ENCODE measurements at places on chromosomes 13 and 19.

DNA sequence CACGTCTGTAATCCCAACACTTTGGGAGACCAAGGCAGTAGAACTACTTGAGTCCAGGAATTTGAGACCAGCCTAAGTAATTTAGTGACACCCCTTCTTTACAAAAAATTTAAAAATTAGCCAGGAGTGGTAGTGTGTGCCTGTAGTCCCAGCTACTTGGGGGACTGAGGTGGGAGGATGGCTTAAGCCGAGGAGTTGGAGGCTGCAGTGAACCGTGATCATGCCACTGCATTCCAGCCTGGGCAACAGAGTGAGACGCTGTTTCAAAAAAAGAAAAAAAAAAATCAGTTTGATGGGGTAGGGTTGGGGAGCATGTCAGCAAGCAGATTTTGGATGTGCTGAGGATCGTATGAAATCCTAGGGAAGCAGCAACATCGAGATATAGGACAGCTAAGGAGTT lies 4.2 kb downstream of the CEACAM19 start:
- DNase-seq = no peak

GRCh38 chr19:9565900-9566705 lies 18.2 kb downstream of the ZNF121 start:
- DNase-seq = no peak

DNA sequence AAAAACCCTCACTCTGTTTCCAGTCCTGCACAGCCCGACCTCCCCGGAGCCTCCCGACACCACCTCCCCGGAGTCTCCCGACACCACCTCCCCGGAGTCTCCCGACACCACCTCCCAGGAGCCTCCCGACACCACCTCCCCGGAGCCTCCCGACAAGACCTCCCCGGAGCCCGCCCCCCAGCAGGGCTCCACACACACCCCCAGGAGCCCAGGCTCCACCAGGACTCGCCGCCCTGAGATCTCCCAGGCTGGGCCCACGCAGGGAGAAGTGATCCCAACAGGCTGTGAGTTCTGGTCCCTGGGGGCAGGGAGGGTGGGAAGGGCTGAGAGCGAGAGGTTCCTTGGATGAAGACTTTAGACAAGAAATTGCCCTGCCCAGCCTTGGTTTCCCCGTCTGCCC lies 5.4 kb downstream of the MADCAM1 start:
- DNase-seq = no peak

GRCh38 chr19:44747739-44748425 lies 626 bp upstream of the BCL3 start:
- peak; percentile 58 for DNase-seq

DNA sequence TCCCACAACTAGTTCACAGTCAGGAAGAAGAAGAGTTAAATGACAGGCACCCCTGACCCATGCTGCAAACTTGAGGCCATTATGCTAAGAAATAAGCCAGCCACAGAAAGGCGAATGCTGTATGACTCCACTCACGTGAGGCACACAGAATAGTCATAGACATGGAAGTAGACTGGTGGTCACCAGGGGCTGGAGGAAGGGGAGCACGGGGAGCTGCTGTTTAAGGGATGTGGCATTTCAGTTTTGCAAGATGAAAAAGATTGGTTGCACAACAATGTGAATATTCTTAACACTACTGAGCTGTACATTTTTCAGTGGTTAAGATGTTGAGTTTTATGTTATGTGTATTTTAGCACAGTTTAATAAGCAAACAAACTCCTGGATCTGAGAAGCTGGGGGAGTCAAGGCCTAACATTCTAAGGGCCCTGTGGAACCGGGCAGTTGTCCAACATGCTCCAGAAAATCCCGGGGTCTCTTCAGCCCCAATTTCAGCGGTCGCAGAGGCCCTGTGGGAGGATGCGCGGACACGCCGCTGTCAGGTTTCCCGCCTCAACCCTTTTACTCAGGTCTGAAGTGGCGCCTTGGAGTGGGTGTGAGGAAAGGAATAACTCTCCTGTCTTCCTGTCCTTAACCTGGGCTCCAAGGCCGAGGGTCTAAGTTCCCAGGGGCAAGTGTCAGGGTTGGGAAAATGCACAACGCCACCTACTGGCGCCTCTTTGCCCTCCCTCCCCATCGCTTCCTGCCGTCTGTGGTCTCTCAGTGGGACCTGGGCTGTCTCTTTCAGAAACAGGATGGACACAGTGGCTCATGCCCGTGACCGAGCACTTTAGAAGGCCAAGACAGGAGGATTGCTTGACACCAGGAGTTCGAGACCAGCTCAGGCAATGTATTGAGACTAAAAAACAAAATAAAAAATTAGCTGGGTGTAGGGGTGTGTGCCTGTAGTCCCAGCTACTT lies 4.4 kb upstream of the TMEM272 start:
- DNase-seq = no peak

- DNase-seq = peak; percentile 88
Observed at GRCh38 chr19:12956446-12957388, at the start of gene GADD45GIP1. Gene GADD45GIP1, minus strand, starts transcription at chr19:12957223. Its CDS starts 11 bp downstream, at chr19:12957212.

DNA sequence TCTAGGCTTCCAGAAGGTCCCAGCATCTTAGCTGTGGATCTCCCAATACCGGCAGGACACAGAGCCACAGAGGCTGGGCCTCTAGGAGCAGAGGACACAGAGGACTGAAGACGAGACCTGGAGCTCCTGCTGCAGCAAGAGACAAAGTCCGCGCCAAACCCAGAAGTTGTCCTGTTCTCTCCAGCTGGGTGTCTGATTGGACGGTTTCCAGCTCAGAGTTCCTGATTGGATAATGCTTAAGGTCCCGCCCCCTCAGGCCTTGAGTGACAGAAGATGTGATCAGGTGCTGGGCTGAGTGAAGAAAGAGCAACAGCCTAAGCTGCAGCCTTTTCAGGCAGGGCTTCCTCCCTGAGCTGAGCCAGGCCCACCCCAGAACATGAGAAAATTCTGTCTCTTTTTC lies 59.9 kb upstream of the ZNF85 start:
- no peak for DNase-seq

- no peak for DNase-seq
Observed at GRCh38 chr19:8034178-8034525, 18.4 kb upstream of the CCL25 start.

GRCh38 chr19:34127684-34128189 lies 44.6 kb upstream of the LSM14A start:
- no peak for DNase-seq

DNA sequence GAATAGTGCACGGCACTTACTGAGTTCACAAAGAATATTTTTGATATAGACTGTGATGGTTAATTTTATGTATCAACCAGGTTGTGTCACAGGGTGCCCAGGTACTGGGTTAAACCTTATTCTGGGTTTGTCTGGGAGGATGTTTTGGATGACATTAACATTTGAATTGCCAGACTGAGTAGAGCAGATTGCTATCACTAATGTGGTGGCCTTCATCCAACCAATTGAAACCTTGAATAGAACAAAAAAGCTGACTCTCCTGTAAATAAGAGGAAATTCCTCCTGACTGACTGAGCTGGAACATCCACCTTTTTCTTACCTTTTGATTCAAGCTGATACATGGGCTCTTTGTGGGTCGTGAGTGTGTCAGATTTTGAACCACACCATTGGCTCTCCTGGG lies 1424.4 kb upstream of the MIR17HG start:
- no peak for DNase-seq

DNA sequence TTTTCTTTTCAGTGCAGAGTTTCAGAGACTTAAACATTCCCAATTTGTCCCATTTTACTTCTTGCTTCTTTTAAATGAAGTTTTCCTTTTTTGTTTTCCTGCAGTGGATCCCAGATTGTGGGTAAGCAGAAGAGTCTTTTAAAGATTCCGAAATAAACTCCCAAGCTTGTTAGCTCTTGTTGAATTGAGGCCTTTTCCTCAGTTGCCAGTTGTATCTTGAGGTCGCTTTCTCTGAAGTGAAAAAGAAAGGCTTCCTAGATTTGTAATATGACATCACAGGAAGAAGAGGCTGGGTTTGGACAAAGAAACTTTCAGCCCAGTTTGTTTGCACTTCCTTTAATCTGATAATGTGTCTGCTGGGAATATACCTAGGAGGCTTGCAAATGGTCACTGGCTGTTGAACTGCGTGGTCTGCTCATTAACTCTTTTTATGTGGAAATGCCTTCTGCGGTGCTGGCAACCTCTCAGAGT lies at the start of gene LPAR6:
TSS of gene LPAR6 (minus strand) at position 233 of the 471 bp plus-strand sequence. CDS start 690 bp downstream, outside the sequence.
- DNase-seq = no peak

- DNase-seq = no peak
Observed at GRCh38 chr19:7463575-7463974, 25.3 kb downstream of the PEX11G start.

DNA sequence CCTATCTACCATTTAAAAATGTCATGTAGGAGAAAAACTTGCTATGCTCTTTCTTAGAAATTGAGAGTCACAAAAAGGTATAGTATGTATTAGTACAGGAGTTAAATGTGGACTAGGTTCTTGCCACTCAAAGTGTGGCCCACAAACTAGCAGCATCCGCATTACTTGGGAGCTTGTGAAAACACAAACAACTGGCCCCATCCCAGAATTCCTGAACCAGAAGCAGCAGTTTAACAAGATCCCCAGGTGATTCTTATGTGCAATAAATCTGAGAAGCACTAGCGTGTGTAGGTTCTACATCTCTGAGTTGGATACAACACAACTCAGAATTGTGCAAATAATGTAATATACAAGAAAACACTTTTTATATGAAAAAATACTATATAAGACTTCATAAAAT lies 325.9 kb downstream of the DCT start:
- no peak for DNase-seq

DNA sequence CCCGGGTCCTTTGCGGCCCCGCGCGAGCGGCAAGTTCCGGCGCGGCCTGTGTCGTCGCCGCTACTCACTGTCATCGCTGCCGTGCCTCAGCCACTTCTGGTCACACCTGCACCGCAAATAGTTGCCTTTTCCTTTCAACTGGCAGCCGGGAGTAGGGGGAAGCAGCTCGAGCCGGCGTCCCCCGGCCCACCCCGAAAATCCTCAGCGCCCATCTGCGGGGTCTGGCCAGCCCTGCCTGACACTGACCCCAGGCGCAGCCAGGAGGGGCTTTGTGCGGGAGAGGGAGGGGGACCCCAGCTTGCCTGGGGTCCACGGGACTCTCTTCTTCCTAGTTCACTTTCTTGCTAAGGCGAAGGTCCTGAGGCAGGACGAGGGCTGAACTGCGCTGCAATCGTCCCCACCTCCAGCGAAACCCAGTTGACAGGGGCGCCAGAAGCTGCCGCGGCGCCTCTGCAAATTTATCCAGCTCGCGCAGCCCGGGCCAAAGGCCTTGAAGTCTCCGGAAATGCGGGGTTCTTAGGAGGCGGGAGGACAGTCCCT lies 1.7 kb downstream of the PDX1 start:
- DNase-seq = no peak

GRCh38 chr13:108595436-108596274 lies 33.8 kb upstream of the MYO16 start:
- no peak for DNase-seq

DNA sequence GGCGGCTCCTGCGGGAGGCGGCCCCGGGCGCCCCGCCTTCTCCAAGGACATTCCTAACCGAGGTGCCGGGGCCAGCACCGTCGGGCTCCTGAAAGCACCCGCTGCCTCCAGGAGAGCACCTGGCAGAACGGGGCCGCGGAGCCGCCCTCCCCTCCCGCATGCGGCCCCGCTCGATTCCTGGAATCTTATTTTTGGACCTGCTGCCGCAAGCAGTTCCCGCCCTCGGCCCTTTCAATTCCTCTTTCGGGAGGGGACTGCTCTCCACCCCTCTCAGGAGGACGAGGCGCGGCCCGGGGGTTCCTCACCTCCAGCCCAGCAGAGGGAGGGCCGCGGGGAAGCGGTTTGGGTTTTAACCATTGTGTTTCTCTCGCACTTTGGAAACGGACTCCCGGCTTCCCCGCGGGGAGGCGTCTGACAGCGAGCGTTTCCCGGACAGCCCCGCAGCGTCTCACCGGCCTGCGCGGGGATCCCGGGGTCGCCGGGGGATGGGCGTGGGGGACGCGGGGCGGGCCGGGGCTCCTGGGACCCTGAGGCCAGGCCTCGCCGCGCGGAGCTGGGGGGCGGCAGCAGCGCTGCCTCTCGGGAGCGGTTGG lies 849 bp downstream of the GAS6 start:
- DNase-seq = peak; percentile 25

GRCh38 chr13:45918597-45918996 lies 67.0 kb upstream of the SIAH3 start:
- DNase-seq = peak; percentile 44

DNA sequence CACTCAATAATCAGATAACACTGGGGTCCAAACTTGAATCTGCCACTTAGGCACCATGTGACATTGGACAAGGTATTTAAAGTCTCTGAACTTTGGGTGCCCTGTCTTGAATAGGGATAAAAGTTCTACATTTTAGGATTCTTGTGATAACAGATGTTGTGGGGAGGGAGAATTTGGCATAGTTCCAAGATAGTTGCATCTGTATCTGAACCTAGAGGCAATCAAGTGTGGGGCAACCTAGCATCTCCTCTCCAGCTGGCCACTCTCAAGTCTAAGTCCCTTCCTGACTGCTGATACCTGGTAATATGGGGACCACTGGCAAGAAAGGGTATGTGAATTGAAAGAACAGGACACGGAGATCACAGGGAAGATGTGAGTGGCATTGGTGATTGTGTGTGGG lies 256.1 kb downstream of the FOXO1 start:
- no peak for DNase-seq

DNA sequence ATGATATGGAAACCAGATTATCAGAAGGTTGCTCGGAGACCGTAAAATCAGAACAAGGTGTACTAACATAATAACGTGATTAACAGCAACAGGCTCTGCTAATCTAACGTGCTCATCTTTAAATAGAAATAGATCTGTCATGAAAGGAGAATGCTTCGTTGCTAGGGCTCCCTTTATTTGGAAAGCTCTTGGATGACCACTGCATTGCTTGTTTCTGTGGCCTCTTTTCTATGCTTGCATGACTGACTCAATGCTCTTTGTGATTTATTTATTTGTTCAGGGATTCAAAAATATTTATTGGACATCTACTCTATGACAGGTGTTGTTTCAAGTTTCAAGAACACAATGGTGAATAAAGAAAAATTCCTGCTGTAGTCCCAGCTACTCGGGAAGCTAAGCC lies 22.3 kb upstream of the ZDHHC20 start:
- no peak for DNase-seq

- DNase-seq = peak; percentile 51
Observed at GRCh38 chr13:108342369-108343289, 73.1 kb downstream of the TNFSF13B start.
